ENCODE measurements at places on chromosomes 1 and 21. TPM values are rescaled to one million over a fixed set of nuclear protein-coding genes. Genes with fewer than 3 reads are reported as not detected.

Gene KCNJ9
- not detected for total RNA-seq

Gene OR2M3
- total RNA-seq = not detected

GRCh38 chr1:22670352-22670975 lies 17.4 kb downstream of the C1QB start:
- no peak for DNase-seq

Gene LRRN2
- total RNA-seq = not detected

Gene RABIF
- total RNA-seq = 7.8 TPM

Gene STIL
- total RNA-seq = 60.0 TPM

DNA sequence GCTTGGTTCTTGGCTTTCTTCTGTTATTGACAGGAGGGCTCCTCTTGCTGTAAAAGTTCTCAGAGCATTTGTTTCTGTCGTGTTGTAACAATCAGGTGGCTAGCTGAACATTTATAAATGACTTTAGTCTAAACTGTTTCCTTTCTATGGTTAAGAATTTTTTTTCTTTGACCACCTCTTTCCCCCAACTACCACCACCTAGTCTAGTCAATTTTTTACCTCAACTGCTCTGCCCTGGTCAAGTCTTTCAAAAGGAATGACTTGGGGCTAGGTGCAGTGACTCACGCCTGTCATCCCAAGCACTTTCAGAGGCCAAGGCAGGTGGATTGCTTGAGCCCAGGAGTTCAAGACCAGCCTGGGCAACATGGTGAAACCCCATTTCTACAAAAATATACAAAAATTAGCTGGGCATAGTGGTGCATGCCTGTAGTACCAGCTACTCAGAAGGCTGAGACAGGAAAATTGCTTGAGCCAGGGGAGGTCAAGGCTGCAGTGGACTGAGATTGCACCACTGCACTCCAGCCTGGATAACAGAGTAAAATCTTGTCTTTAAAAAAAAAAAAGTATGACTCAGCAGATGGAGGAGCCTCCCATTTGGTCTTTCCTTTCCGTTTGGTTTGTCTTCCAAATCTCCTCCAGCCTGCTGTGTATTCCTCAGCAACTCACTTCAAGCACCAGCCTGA lies 40.7 kb downstream of the MAP3K21 start:
- DNase-seq = no peak

DNA sequence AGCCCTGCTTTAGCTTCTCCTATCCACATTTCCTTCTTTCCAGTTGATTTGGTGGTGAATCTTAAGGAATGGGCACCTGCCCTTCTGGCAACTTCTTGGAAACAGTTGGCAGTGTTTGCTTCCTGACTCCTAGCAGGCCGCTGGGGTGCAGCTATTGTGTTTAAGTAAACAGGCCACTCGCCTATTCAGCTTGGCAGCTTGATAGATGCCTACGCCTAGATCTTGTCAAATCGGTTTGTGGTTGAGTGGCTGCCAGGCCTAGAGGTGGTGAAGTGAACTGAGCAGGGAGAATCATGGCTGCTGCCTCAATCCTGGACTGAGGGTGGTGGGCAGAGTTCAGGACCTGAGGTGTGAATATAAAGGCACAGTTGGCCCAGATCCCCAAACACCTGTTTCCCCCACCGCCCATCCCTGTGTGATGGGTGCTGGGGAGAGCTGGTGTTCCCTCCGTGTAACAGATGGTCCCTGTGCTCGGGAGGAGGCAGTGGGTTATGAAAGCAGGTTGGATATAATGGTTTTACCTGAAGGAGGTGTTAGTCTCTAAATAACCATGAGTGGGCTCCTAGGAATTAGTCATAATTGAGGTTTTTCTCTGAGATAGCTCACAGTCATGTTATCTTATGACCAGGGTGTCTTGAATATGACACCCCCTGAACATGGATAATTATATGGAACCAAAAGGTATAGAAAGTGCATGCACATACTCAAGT lies 940 bp upstream of the PLA2G2C start:
- DNase-seq = no peak

Gene SHC1
- 77.4 TPM for total RNA-seq

GRCh38 chr1:34166191-34166624 lies 1.2 kb upstream of the CSMD2 start:
- DNase-seq = no peak

Gene HUNK
- 5.5 TPM for total RNA-seq

DNA sequence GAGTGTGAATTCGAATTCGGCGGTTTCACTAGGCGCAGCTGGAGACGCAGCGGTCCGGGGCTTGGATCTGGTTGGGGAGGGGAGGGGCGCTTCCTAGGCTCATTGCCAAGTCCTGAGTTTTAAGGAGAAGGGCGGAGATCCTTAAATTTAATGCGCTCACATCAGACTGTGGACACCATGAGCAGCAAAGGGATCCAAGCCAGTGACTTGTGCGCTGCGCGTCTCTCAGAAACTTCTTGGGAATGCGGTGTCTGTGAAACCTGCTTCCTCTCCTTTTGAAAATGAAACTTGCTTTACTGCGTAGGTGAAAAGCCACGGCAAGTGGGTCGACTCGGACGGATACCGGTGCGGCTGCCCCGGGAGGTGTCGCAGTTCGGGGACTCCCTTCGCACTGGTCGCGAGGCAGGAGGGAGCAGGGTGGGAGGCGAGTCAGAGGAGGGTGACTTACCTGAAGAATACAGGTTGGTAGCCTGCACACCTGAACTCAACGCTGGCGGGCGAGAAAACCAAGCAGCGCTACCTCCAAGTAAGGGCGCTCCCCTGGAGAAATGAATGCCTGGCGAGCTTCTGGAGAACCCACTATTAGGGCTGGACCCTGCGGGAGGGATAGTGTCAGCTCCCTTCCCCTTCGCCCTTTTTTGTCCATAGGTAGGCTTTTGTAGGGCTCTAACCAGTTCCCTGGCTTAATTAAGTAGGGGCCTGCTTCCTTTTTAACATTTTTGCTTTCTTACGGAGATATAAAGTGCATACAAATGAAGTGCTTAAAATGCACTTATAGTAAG lies 992 bp downstream of the TENT5C start:
- peak; percentile 49 for DNase-seq

GRCh38 chr1:170596701-170597100 lies 64.7 kb downstream of the GORAB start:
- no peak for DNase-seq

Gene SLFNL1
- 0.57 TPM for total RNA-seq

Gene KCNJ15
- total RNA-seq = not detected

Gene PLEKHN1
- total RNA-seq = not detected

Gene WNT2B
- total RNA-seq = 0.63 TPM

Gene ORC1
- total RNA-seq = 40.4 TPM

Gene DIO1
- total RNA-seq = not detected

Gene PRDM15
- 30.2 TPM for total RNA-seq

Gene SPATA45
- 2.0 TPM for total RNA-seq

Gene ZNF593OS
- not detected for total RNA-seq

DNA sequence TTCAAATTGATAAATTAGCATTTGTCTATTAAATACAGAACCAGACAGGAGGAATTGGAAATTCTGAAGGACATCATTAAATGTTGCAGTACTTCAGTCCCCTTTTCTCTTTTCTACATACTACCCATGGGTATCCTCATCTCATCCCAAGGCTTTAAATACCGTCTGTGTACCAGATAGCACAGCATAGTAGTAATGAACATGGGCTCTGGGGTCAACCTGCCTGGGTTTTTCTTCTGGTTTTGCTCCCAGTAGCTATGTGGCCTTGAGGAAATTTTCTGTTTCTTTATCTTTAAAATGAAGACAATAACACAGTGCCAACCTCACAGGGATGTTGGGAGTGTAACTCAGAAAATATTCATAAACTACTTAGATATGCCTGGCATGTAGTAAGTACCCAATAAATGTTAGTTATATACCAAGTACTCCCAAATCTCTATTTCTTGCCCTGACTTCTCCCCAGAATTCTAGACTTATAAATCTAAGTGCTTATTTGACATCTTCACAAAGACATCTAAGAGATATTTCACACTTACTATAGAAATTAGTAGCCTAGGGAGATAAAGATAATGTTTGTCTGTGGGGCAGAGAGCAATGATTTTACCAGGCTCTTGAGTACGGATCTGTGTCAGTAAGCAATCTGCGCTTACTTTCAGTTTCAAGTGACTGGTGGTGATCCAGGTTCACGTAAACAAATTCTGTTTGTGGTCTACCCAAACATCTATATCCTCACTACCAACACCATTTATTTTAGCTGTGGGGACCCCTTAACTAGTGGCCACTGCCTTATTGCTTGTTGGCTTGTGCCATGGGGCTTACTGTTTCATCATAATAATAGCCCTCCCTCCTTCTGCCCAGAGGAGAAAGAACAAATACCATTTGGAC lies 37.3 kb downstream of the VANGL2 start:
- peak; percentile 72 for DNase-seq

DNA sequence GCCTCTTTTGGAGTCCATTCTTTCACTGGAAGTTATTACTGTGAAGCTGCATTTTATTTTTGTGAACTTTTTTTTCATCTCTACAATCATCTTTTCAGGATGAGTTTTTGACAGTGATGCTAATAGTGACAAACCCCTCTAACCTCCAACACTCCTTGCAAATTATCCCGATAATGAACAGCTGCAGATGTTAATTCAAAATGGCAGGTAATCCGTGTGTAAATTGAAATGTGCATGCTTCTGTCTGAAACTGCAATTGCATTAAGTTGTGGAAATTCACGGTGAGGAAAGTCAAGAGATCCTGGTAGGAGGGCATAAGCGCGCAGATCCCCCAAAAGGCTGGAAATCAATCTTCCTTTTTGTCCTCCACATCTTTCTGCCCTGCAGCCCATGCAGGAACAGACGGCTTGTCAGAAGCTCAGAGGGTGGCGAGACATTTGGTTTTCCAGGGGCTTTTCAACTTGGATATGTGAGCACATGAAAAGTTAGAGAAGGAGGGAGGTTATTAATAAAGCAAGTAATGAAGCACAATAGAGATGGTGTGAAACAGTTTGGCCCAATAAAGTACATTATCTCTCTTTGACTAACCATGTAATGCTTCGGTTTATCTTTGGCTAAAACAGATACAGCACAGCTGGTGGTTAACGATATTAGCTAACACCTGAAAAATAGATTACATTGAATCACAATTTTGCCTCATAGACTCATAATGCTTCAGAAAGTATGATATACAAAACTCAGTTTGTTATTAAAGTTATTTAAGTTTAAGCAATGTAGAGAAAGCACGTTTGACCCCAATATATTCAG lies 143.5 kb upstream of the COA6 start:
- DNase-seq = no peak

DNA sequence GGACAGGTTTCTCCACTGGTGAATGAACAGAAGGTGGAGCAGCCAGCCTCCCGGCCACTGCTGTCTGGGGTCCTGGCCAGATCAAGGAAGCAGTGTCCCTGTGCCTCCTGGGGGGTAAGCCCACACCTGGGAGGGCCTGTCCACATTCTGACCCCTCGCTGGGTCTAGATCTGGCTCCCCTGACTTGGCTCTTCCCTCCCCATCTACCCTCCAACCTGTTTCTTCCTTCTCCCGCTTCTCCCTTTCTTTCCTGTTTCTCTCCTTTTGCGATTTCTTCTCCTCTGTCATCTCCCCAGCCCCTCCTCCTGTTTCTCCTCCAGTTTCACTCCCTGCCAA lies 378 bp downstream of the RORC start:
- no peak for DNase-seq

DNA sequence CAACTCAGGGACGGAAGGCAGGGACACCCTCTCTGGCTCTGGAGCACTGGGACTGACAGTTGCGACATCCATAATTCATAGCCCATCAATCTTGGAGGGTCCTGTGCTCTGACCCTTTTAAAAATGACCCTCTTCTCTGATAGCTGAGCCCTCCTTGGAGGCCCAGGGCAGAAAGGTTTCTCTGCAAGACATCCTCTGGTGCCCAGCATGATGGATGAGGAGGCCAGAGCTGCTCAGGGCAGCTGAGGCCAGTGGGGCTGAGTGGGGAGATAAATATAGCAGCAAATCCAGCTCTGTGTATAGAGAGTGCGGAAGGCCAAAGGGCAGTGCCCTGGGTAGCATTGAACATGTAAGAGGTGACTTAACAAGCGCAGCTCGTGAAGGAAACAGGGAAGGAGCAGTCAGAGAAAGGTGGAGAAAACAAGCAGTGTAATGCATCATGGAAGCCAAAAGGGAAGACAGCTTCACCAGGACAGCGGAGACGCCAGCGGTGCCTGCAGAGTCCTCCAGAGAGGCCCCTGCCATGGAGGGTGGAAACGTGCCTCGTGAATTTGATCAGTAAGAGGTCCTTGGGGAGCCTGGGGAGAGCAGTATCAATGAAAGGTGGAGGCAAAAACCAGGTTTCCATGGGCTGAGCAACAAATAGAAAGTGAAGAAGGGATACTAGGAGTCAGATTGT lies 50.4 kb upstream of the FMOD start:
- no peak for DNase-seq

DNA sequence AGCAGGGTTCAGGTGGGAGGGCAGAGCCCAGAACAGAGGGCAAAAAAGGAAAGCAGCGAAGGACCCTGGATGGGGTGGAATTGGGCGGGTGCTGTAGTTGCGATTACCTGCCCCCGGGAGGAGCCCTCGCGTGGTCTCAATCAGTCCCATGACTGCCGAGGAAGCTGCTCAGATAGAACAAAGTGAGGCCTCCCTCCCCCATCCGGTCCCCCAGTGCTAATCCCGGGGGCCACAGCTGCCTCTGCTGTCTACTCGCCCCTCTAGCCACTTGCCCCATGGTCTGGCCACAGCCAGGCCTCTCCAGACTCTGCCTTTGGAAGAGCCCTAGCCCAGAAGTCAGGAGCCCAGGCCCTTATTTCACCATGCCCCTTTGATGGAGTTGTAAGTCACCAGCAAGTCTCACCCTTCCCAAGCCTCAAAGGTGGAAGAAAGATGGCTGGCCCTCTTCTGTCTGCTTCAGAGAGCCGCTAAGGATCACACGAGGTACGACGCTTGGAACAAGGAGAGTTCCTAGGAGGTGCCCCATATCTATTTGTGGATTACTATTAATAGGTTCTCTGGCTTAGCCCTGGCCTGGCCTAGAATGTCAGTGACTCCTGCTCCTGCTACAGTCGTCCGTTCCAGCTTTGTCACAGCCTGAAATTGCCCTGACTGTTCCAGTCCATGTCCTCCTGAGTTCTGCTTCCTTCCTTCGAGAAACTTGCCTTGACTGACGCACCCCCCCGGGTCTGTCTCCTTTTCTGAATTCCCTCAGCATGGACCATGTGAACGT lies 16.4 kb downstream of the ECHDC2 start:
- peak; percentile 58 for DNase-seq

- DNase-seq = no peak
Measured at GRCh38 chr1:29698033-29698432, 461.7 kb downstream of the PTPRU start.

GRCh38 chr1:27596261-27596660 lies 7.7 kb downstream of the AHDC1 start:
- DNase-seq = no peak

Data from OCI-LY7 (cell line).